A549 (cell line): ENCODE measurements at places on chromosomes 7 and 10.
A peak's percentile ranks its signal among the peaks of the same experiment; 100 is the strongest.

DNA sequence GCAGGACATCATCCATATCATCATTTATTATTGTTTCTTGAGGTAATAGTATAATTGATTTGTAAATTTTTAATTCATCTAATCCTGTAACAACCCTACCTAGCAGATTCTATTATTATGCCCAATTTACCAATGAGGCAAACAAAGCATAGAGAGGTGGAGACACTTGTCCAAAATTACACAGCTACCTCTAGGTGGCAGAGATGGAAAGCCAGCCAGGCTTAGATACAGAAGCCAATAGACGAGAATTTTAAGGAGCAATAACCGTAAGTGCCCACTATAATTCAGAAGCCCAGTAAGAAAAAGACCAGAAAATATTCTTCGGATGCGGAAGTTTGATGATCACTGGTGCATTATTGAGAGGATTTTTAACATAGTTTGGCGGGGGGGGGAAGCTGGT lies 54.0 kb downstream of the ANK3 start:
- peak; percentile 18 for DNase-seq

- DNase-seq, result no peak
These were observed 839.0 kb downstream of the LRMDA start for GRCh38 chr10:76270464-76270863.

- DNase-seq, result no peak
These were observed 39.7 kb downstream of the DNAJB12 start for GRCh38 chr10:72315054-72315453.

GRCh38 chr7:157612664-157613561 lies 276.1 kb downstream of the DNAJB6 start:
- no peak for DNase-seq

DNA sequence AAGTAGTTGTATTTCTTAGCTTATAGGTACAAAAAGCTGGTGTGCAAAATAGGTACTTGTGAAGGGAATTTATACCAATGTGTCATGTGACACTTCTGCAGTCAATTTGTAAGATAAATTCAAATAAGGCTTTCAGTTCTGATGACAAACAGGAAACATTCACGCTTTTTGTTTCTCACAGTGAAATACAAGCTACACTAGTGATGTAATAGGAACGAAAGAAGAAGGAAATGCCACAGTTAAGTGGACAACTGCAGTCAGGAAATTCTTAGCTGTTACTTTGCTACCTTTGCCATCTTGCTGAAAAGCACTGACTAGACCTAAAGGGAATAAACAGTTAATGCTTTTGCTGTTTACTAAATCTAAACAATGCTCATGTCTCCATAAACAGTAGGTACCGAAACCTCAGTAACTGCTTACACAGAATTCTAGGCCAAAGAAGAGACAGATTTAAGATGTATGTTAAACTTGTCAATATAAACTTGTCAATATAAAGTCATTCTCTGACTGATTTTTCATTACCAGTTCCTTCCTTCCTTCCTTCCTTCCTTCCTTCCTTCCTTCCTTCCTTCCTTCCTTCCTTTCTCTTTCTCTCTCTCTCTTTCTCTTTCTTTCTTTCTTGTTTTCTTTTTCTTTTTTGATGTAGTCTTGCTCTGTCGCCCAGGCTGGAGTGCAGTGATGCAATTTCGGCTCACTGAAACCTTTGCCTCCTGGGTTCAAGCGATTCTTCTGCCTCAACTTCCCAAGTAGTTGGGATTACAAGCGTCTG lies 10.1 kb downstream of the OTUD1 start:
- no peak for DNase-seq

DNA sequence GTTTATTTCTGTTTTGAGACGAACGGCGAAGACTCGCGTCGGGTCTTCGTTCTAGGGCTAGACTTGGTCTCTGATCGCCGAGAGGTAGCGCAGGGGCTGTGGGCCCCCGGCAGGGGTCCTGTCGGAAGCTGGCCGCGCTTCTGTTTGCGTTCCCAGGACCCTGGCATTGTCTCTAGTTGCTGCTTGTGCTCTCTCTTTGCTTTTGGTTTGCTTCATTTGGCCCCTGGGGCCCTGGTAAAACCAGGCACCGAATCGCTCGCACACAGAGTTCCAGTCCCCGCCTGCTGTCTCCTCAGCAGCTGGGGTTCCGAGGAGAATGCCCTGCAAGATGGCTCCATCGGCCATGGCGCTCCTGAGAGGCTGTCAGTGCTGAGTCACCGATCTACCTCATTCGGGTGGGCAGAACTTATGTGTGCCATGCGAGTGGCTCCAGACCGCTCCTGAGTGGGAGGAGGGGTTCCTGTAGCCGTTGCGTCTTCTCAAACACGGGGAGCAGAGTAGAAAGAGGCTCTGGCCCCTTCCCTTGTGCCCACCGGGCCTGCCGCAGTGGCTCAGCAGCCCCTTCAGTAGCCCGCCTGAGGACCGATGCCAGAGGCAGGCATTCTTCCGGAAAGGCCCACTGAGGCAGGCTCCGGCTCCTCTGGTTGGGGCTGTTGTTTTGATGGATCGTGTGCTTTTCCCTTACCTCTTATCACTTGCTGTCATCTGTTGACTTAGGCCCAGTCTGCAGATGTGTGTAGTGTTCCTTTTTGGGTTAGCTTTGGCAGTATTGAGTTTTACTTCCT lies 826 bp downstream of the CHPF2 start:
- peak; percentile 56 for DNase-seq

GRCh38 chr10:68628576-68629127 lies 68.5 kb downstream of the TET1 start:
- DNase-seq, result no peak

DNA sequence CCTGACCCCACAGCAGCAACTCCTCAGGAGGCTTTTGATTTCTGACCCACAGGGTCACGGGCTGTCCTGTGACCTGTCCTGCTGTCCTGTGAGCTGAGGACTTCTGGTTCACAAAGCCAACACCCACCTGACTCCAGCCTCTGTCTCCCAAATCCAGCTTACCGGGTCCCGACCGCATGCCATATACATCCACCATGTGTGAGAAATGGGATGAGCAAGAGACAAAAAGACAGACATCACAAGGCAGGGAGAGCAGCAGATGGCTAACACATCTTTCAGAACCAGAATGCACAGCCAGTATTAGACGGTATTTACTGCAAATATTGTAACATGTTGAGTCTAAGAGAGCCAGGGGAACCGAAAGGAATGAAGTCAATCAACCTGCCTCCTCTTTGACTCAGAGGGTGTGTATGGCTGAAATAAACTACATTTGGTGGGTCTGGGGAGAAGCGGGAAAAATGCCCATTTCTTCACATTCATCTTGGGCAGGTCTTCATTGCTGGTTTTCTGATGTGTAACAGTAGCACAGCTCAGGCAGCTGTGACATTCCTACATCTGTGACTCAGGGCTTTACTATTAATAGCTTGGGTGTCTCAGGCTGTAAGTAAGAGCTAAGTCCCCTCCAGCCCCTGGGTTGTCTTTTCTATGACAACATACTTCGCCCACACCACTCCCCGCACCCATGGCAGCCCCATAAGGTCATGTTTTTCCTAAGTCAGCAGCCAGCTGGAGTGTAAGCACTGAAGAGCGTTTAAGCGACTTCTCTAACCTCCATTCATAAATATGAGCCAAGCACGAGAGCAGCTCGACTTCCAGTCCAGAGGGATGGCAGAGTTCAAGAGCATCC lies 25.0 kb downstream of the ABLIM1 start:
- peak; percentile 80 for DNase-seq

GRCh38 chr7:94630855-94631254 lies 25.1 kb downstream of the SGCE start:
- no peak for DNase-seq

GRCh38 chr7:94683066-94683465 lies 27.1 kb upstream of the SGCE start:
- no peak for DNase-seq

DNA sequence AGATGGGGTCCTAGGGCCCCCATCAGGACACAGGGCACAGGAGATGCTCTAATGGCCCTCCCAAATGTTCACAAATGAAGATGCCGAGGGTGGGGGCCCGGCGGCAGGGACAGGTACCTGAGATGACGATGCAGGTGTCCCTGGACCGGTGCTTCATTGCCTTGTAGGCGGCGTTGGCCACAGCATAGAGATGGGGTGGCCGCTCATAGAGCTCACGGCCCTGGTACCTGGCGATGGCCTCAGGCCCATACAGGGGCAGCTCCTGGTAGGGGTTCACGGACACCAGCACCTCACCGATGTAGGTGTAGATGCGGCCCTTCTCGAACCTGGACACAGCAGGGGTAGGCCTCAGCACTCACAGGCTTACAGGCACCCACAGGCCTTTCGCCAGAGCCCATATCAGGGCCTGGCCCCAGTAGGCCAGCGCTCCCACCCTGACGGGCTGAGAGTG lies 2.0 kb downstream of the MYO1G start:
- DNase-seq, result no peak
